ENCODE measurements at places on chromosomes 16 and 17.

GRCh38 chr17:28501421-28502284, 4.5 kb upstream of the FOXN1 start:
- no peak for DNase-seq

DNA sequence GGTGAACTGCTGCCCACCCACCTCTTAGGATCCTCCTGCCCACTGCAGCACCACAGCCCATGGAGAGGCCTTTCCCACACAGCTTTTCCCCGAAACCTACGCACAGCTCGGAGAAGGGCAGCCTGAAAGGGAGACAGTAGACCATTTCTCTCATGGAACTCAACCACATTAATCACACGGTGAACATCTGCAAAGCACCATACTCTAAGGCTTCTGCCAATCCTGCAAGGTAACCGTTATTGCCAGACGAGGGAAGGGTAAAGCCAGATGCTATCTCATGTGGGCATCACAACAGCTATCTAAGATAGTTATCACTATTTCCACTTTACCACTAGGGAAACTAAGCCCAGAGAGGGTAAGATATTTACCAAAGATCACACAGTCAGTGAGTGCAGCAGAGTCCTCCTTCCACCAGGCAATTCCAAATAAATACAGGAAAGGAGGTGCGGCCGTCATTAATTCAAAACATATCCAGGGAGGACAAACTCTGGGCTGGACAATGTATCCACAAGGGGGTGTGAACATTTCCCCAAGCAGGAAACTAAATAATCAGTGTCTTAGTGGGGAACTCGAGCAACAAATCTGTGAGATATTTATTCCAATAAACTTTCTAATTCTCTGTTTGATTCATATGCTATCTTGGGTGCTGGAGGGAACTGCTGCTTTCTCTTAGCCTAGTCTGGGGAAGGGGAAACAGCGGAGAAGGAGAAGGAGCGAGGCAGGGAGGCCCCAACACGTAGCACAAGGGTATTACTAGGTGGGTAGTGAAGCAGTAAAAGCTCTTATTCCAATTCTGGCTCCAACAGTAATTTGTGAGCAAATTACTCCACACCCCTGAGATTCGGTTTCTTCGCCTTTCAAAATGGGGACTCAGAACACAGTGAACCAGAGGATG, 723 bp downstream of the TMEM186 start:
- no peak for DNase-seq

DNA sequence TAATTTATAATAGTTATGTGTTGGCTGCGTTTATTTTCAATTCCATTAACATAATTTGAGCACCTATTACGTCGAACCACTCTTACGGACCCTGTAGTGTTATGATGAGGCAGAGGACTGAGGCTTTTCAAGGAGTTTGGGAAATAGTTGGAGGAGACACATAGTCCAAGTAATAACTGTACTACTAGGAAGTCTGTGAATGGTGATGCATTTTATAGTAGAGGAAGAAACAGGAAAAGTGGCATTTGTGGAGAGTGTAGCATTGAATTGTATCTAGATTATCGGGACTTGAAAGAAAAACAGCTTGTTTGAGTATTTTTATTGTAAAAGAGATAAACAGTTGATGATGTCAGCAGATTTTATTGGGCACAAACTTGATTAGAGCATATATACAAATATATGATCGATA, 1.7 kb downstream of the NFATC3 start:
- DNase-seq = no peak

- DNase-seq = no peak
Measured at GRCh38 chr16:77692612-77693011, 29.7 kb upstream of the NUDT7 start.

DNA sequence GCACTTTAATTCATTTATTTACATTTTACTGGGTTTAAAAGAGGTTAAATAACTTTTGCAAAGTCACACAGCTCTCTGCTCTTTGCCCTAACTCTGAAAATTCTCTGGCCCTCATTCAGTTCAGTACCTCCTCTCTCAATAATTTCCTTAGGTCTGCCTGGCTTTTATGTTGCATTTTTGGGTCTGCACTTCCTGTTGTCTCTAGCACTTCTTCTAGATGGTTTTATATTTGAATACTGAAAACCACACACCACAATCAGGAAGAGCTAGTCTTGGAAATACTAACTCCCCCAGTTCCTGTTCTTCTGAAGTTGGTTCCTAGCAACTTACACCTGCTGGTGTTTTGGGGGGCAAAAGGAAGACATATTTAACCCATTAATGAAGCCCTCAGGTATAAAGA, 577.9 kb downstream of the HS3ST4 start:
- DNase-seq = no peak
